ENCODE measurements at places on chromosomes 2 and 18.

GRCh38 chr2:33371304-33372090, 105.0 kb upstream of the RASGRP3 start:
- DNase-seq = no peak

DNA sequence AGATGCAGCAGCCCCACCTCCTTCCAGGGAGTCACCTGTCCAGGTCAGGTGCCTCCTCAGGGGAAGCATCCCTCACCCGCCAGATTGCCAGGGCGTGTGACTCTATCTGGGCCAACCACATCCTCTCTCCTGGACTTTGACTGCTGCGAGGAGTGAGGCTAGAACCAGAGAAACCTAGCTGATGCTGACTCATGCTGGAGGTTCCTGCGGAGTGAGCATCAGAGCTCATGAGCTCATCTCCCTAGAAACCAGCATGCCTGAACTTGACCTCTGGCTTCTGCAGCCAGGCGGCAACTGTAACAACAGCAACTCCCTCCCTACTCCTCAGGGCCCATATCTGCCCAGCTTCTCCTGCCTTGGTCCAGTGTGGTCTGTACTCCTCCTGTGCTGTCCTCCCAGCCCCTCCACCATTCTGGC, 28.3 kb upstream of the NT5DC4 start:
- DNase-seq = peak; percentile 99

GRCh38 chr2:135125940-135126339, 73.8 kb downstream of the RAB3GAP1 start:
- DNase-seq = no peak

- DNase-seq = no peak
These were observed 379.4 kb downstream of the SETBP1 start for GRCh38 chr18:45060102-45060501.

GRCh38 chr18:54717673-54718407, 110.4 kb upstream of the RAB27B start:
- no peak for DNase-seq

DNA sequence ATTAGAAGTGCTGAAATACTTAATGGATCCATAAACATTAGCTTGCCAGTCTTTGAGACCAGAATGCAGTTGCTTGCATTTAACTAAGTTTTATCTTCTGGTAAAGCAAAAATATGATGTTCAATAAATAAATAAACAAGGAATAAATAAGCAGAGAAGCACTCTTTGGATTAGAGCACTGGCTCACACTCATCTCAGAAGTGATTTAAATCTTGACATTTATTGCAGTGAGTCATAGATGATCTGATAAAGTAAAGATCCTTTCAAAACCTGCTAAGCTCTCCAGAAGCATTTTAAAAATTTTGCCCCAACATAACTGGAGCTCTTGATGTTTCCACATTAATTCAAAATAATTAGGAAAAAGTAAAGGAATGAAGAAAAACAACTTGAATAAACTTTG, 66.8 kb downstream of the KYNU start:
- peak; percentile 9 for DNase-seq

GRCh38 chr18:22822841-22823508, 110.2 kb upstream of the RBBP8 start:
- no peak for DNase-seq

GRCh38 chr18:68438983-68439382, 275.9 kb downstream of the TMX3 start:
- DNase-seq = peak; percentile 98

DNA sequence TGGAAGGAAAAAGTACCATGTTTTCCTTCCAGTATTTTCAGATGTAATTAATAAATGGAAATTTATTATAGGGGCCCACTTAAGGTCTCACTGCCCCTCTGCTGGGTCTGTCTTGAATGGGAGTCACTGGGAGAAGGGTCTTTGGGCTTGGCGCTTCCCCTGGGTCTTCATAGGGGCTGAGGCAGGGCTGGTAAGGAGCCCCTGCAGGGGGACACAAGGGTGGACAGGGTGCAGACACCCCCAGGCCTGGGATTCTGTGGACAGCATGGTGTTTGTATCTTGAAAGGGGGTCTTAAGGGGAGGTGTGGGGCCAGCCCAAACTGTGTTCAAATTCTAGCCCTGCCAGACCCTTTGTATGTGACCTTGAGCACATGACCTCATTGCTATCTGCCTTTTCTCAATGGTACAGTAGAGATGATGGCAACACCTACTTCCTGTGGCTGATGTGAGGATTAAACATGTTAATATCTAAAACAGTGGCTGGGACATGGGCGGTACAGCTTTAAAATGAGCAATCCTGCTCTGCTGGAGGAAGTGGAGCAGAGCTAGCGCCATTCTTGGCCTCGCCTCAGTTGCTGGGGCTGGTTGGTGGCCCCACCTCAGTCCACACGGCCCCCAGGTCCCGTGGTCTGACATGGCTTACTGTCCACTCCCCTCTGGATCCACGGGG, 71.6 kb downstream of the GNAL start:
- DNase-seq = no peak

GRCh38 chr2:10412380-10412779, 35.7 kb downstream of the ODC1 start:
- peak; percentile 59 for DNase-seq

DNA sequence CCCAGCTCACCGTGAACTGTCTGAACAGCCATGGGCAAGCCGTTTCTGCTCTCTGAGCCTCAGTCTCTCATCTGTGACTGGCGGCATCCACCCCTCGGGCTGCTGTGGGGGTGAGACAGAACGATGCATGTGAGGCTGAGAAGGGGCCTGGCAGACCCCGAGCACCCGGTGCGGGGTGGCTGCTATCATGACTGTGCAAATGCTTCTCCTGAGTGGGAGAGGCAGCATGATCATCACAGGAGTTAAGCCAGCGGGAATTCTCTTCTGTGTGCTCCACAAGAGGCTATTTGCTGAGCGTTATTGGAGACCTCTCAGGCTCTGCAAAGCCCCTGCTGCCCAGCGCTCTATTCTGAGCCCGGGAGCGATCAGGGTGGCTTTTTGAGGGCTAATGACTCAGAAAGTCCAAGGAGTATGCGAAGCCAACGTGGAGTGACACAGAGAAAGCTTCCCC, 45.8 kb upstream of the ID2 start:
- DNase-seq = no peak

DNA sequence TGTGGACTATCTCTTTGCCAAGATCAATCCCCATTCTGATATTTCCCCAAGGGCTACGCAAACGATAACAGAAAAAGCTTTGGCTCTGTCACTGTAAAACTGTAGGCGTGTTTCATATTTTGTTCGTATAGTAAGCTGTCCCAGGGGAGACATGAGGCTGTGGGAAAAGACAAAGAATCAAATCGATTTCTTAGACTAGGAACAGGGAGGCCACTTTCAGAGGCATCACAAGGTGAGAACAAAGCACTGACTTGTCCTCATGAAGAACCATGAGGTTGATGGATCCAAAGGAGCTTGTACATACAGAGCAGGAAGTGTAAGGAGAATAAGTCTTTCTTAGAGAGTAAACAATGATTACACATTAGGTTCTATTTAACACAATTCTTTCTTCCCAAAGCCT, 255.7 kb downstream of the HNMT start:
- DNase-seq = no peak

GRCh38 chr18:46627136-46627535, 29.9 kb downstream of the LOXHD1 start:
- no peak for DNase-seq

DNA sequence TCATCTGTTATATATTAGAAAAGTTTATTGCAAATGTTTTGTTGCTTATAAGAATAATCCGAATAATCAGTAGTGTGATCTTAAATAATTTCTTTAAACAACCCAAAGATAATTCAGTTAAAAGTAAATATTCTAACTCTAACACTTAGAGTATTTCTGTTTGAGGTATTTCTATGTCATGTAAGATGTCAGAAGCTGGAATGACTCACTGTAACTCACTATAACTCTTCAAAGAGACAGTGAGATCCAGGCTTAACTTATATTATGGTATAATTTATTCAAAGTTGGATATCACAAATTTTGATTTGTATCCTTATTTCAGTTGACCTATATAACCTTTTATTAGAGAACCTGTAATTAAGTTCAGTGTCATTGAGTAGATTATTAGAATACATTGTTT, 6.9 kb downstream of the MBD5 start:
- DNase-seq = no peak

DNA sequence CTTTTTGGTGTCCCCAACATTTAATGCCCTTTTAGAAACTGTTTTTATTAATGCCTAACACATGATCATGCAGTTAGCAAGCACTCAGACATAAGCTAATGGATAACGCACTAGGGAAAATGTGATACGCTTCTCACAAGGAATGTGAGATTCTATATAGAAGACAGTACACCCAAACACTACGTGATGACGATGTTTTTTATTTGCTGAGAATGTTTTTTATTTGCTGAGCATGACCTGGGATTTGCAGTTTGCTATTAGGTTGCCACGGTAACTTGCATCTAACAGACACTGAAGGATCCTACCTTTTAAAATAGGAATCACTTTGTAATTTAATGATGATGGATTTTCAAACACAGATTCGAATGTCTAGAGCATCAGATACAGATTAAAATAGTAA, 4.9 kb downstream of the SMC6 start:
- no peak for DNase-seq

DNA sequence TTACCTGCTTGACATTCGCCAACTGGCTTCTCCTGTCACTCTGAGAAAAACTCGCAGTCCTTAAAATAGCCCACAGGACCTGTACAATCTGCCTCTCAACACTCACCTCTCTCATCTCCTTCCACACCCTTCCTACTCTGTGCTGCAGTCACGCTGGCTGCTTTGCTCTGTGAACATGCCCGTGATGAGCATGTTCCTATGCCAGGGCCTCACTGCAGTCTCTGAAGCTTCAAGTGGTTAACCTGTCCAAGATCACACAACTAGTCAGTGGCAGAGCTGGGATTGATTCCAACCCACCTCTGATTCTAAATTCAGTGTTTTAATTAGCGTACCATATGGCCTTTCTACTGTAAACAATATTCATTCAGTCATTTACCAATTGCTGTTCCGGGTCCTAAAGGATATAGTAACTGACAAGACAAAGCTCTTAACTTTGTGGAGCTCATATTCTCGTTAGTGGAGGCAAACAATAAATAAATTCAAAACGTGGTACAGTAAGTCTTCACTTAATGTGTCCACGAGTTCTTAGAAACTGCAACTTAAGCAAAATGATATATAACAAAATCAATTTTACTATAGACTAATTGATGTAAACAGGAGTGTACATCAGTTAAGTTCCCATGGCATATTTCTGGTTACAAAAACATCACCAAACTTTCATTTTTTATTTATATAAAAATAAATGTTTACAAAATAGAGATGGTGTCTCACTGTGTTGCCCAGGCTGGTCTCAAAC, 38.9 kb upstream of the FBXO11 start:
- DNase-seq = no peak

DNA sequence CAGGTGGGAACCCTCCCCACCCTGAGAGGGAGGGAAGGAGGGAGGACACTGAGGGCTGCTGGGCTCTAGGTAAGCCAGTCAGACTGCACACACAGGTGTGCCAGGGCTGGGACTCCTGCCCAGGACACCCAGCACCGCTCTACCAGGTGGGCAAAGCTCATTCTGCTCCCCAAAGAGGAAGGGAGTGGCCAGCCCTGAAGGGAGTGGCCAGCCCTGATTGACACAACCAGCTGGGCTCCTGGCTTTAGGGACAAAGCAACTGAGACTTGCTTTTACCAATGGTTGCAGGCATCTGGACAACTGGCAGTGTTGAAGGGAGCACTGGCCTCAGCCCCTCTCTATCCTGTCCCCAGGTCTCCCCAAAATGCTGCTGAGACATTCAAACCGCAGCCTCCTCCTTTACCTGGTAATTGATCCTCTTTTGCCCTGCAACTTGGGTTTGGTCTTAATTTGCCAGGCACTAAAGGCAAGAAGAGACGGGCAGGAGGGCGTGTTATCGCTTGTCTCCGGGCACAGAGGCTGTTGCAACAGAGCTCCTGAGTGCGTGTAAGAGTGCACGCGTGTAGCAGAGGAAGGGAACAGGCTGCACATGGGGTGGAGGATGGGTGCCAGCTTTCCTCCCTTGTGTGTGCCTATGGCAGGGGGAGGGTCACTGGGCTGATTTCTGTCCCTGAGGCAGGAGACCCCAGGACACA, 14.5 kb upstream of the FOSL2 start:
- DNase-seq = peak; percentile 80

GRCh38 chr18:8627540-8627939, 18.3 kb downstream of the RAB12 start:
- no peak for DNase-seq

- no peak for DNase-seq
These were observed 83.9 kb downstream of the RTP5 start for GRCh38 chr2:241953324-241953928.

GRCh38 chr2:31429759-31430438, 15.4 kb upstream of the XDH start:
- peak; percentile 68 for DNase-seq

DNA sequence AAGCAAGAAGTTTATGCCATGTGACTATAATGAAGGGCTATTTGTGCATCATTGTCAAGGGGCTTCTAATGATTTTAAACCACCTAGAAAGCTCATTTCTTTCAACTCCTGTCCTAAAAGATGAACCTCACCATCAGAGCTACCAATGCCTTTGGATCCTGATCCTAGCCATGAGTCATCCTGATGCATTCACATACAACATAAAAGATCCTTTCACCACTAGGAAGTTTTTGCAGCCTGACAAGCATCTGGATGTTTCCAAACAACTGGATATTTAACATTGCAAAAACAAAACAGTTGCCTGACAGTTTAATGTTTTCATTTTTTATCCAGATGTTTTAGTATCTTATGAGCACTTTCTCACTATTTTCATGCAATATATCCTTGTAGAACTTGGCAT, 425.3 kb downstream of the MBD2 start:
- DNase-seq = no peak

DNA sequence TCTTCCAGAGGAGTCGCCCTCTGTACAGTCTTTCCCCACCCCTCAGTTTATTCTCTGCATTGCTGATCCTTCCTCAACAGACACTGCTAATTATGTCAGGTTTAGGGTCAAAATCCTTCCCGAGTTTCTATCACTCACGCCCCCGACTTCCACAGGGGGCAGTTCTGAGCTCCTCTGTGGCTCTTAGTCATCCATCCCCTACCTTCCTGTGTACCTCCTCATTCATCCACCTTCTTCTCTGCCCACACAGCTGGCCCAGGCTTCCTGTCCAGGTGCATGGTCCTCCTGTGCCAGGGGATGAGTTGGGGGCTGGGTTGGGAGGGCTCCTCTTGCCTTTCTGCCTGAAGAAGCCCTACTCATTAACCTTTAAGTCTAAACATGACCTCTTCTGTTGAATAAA, 202.9 kb downstream of the ARL4C start:
- DNase-seq = no peak

GRCh38 chr2:120210270-120210693, 12.9 kb downstream of the TMEM185B start:
- DNase-seq = no peak

GRCh38 chr2:79993144-79993543, 311.4 kb downstream of the LRRTM1 start:
- DNase-seq = no peak

DNA sequence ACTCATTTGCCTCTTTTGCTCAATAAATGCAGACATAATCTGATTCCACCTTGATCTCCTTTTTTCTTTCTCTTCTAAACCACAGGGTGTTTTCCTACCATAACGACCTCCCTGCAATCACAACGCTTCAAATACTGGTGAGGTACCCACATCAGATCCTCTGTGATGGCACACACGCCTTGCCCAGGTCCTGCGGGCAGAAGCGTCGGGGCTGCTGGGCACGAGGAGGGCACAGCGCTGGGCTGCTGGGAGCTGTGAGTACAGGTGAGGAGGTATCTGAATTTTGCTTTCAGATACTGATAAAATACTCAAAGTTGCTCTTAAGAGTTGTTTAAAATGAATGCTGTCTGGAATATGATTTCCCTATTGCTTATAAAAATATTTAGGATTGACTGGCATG, 186.1 kb upstream of the PXDN start:
- DNase-seq = no peak
